Neural crest cell (in vitro differentiated cells): ENCODE measurements at places on chromosomes 3 and 15. TPM values are rescaled to one million over a fixed set of nuclear protein-coding genes. Genes with fewer than 3 reads are reported as not detected.
A peak's percentile ranks its signal among the peaks of the same experiment; 100 is the strongest.

TEX55 gene
- total RNA-seq: not detected in 2 replicates

GRAMD1C gene
- total RNA-seq: 1.6 and 2.4 TPM in 2 replicates

HAUS2 gene
- total RNA-seq: 34.7 and 36.5 TPM in 2 replicates

SCN11A gene
- total RNA-seq: 0.48 and 0.63 TPM in 2 replicates

CHRM5 gene
- not detected in 2 replicates for total RNA-seq

STIMATE gene
- 20.3 and 21.3 TPM in 2 replicates for total RNA-seq

SOX14 gene
- total RNA-seq: 0.18 and 0.37 TPM in 2 replicates

TMEM158 gene
- total RNA-seq: 10.6 and 10.7 TPM in 2 replicates

CCDC33 gene
- 15.1 and 15.6 TPM in 2 replicates for total RNA-seq

RARRES1 gene
- 1.4 and 2.5 TPM in 2 replicates for total RNA-seq

ZNF860 gene
- 0.27 and 0.56 TPM in 2 replicates for total RNA-seq

CYP1A2 gene
- not detected in 2 replicates for total RNA-seq

GP5 gene
- total RNA-seq: 0.09 TPM in 1 of 2 replicates, not detected in the other

DNA sequence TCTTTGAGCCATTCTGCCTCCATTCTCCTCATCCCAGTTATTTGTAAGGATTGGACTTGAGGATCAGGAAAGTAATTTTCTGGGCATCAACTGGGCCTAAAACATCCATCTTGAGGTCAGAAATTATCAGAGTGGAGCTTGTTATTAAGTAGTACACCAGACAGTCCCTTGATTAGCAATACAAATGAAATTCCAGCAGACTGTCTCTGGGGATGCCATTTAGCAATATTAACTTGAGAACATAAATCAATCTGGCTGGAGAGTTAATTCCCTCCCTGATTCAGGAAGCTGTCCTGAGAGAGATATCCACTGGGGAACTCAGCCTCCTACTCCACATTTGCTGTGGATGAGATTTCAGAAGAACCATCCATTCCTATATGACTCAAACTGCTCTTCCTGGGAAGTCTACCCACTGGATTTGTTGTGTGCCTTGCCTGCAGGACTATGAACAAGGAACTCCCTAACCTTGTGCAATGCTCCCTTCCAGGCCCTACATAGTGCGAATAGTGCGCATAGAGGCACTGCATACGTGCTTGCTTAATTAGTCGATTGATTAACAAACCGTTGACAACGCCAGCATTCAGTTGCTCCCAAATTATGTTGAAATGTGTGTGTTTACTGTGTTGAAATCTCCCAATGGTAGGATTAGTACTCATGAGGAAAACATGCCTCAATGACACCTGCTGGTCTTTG lies 36.1 kb upstream of the MTMR14 start:
- DNase-seq: no peak
- H3K27ac ChIP-seq: no peak overlapping the region
- H3K4me1 ChIP-seq: no peaks in the 10 kb centered on the region
- no peak overlapping the region for H3K4me3 ChIP-seq

- no peak for DNase-seq
- H3K36me3 ChIP-seq: peaks cover 15% of the 10 kb centered on the region
- no peaks in the 10 kb centered on the region for H3K4me1 ChIP-seq
- H3K4me3 ChIP-seq: no peak overlapping the region
Observed at GRCh38 chr3:179694731-179695130, 41.9 kb downstream of the USP13 start.

DNA sequence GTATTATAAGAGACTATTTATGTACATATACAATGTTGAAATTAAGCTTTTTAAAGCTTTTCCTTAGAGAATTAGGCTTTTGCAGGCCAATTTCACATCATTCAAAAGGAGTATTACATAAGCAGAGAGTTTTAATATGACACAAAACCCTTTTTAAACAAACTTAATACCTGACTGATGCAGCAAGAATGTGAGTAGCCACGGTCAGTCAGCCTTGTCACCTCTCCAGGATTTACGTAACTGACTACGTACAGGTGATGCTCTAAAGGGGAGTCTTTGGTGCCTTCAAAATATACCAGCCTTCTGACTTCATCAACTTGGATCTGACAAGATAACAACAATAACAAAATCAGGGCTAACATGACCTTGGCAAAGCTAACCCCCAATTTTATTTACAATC lies 44.2 kb upstream of the IGDCC4 start:
- no peak overlapping the region for H3K4me3 ChIP-seq
- no peak overlapping the region for H3K27ac ChIP-seq
- DNase-seq: no peak
- H3K4me1 ChIP-seq: no peaks in the 10 kb centered on the region

DNA sequence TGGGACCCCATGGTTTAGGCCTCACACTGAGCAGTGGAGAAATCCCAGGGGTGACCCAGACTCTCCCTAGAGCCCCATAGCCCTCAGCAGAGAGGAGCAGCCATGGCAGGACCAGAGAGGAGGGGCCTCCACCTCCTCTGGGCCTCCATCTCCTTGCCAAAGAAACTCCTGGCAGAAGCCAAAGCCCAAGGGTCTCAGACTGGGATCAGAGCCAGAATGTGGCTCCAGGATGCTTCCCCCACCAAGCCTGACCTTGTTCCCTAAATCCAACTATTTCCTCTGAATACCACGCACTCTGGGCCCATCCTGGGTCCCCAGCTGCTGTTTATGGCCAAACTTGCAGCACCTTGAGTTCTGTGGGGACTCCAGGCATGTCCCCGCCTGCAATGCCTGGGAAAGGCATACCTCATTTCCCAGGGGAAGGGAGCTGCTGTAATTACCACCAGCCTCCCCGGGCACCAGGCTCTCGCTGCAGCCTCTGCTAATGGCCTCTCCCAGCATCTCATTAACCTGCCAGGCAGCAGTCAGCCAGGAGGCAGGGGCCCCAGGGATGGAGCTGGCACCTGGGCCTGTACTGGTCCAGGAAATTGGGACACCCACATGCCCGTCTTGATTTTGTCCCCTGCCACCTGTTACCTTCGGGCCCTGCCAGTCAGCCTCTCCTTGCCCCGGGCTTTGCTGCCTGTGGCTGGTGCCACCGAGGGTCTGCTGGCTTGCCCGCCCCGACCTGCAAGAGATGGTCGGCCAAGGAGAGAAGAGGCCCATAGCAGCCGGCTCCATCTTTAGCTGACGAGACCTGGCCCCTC lies 4.6 kb downstream of the CCDC9B start:
- H3K27me3 ChIP-seq: no peaks in the 10 kb centered on the region
- peaks cover 19% of the 10 kb centered on the region for H3K4me1 ChIP-seq
- no peak for DNase-seq
- H3K27ac ChIP-seq: peak overlapping the region; percentile 50
- H3K36me3 ChIP-seq: no peaks in the 10 kb centered on the region

- H3K36me3 ChIP-seq: peaks cover 17% of the 10 kb centered on the region
- no peak for DNase-seq
- no peak overlapping the region for H3K4me3 ChIP-seq
- H3K27ac ChIP-seq: peak overlapping the region; percentile 51
- H3K27me3 ChIP-seq: no peaks in the 10 kb centered on the region
Observed at GRCh38 chr3:134352031-134352671, 22.1 kb downstream of the AMOTL2 start.

DNA sequence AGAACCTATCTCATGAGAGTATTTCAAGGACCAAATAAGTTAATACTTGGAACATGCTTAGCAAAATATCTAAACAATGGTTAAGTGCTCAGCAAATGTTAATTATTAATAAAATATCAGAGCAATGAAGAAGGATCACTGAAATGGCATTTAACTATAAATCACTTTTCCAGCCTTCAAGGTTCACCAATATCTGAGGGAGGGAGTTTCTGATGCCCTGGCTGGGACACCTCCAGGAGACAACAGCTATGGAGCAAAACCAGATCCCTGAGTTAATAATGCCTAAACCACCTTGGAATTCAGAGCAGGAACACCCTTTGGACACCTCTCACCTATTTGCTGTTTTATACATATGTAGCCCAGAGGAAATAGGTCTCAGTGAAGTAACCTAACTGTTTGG lies 6.4 kb upstream of the FAM174B start:
- H3K4me3 ChIP-seq: no peak overlapping the region
- peaks cover 3% of the 10 kb centered on the region for H3K27me3 ChIP-seq
- H3K4me1 ChIP-seq: peaks cover 13% of the 10 kb centered on the region
- no peak for DNase-seq

GRCh38 chr3:48612309-48612708 lies 2.9 kb upstream of the UQCRC1 start:
- peaks cover 9% of the 10 kb centered on the region for H3K36me3 ChIP-seq
- H3K4me1 ChIP-seq: peaks cover 20% of the 10 kb centered on the region
- H3K4me3 ChIP-seq: peak overlapping the region; percentile 68
- DNase-seq: no peak

- H3K4me1 ChIP-seq: no peaks in the 10 kb centered on the region
- peaks cover 2% of the 10 kb centered on the region for H3K36me3 ChIP-seq
- H3K27ac ChIP-seq: no peak overlapping the region
- DNase-seq: no peak
- H3K4me3 ChIP-seq: no peak overlapping the region
Observed at GRCh38 chr3:29083081-29083480, 197.8 kb upstream of the RBMS3 start.

DNA sequence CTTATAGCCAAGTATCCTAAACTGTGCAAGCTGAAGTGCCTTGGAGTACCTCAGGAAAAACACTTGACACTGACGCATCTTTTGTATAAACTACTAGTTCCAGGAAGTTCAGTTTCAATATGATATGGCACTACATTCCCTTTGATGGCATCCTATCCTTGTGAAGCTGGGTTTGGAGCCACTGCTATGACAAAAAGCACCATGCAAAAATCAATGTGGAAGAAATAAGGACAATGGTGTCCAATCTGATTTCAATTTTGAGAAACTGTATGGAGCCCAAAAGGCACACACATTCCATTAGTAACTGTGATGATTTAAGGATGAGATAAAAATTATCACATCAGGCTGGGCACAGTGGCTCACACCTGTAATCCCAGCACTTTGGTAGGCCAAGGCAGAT lies 5.6 kb downstream of the RPS27L start:
- peaks cover 27% of the 10 kb centered on the region for H3K4me1 ChIP-seq
- DNase-seq: no peak
- H3K27me3 ChIP-seq: no peaks in the 10 kb centered on the region
- H3K27ac ChIP-seq: no peak overlapping the region

DNA sequence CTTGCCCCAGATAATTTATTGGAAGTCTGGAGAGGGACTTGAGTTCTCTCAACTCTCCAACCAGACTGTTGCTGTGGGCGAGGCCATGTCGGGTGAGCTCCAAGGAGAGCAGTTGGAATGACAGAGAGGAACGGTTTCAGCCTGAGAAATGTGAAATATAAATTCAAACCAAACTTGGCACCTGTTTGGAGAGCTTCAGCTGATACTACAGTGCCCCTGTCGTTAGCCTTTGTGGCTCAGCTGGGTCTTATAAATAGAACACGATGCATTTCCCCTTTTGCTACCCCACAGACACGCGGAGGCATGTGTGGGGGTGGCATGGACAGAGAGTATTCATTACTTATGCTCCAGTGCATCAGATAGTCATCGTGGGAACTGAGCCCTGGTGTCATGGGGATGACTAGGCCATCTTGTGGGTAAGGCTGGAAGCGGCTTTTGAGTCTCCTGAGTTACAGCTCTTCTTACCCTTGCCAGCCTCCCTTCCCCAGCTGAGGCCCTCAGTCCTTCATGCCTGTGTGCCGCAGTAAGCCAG lies 15.6 kb downstream of the SMAD3 start:
- peaks cover 11% of the 10 kb centered on the region for H3K36me3 ChIP-seq
- H3K4me1 ChIP-seq: peaks cover 43% of the 10 kb centered on the region

- no peak for DNase-seq
- H3K27me3 ChIP-seq: peaks cover 3% of the 10 kb centered on the region
- H3K27ac ChIP-seq: no peak overlapping the region
- no peaks in the 10 kb centered on the region for H3K36me3 ChIP-seq
Observed at GRCh38 chr3:87333393-87333892, 57.1 kb upstream of the POU1F1 start.

DNA sequence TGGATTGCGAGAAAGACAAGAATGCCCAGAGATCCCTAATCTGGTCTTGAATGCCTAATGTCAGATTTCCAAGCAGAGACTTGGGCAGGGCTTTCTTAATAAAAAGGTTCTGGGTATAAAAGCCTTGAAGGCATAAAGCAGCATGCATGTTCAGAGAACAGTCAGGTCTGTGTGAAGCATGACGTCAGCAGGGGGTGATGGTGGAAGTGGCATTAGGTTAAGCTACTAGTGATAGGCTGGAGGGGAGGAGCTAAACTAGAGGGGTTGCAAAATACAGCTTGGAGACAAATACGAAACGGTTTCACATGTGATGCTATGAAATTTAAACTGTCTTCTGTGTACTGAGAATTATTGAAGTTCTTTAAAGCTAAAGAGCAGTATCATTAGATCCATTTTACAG lies 125.6 kb downstream of the VPS8 start:
- peaks cover 8% of the 10 kb centered on the region for H3K4me1 ChIP-seq
- no peaks in the 10 kb centered on the region for H3K27me3 ChIP-seq
- H3K27ac ChIP-seq: peak overlapping the region; percentile 21

GRCh38 chr3:57038466-57039164 lies 21.8 kb upstream of the SPATA12 start:
- no peak overlapping the region for H3K4me3 ChIP-seq
- H3K4me1 ChIP-seq: no peaks in the 10 kb centered on the region
- DNase-seq: no peak
- H3K27ac ChIP-seq: no peak overlapping the region

DNA sequence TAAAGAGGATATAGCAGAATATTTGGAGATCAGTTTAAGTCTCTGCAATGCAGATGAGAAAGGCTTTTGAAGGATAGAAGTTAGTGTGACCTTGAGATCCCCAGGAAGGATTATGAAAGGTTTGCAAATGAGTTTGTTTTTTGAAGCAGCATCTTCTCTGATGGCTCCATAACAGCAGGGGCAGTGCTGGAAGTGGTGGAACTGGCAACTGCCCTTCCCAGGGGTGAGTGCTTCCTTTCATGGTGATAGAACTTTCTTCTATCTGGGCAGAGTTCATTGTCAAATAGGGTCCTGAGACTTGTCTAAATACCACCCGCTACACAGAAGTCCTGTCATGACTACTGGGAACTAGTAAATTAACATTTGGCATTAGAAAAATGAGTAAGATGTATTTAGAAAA lies 314.2 kb upstream of the MCTP2 start:
- H3K27ac ChIP-seq: no peak overlapping the region
- no peak for DNase-seq
- H3K4me1 ChIP-seq: peaks cover 20% of the 10 kb centered on the region
- H3K4me3 ChIP-seq: no peak overlapping the region

- DNase-seq: no peak
- peaks cover under 1% of the 10 kb centered on the region for H3K27me3 ChIP-seq
Observed at GRCh38 chr3:129421988-129422745, 6.3 kb downstream of the EFCAB12 start.

GRCh38 chr3:144502402-144502801 lies 530.8 kb downstream of the DIPK2A start:
- DNase-seq: no peak
- H3K4me1 ChIP-seq: no peaks in the 10 kb centered on the region
- no peaks in the 10 kb centered on the region for H3K27me3 ChIP-seq
- H3K36me3 ChIP-seq: no peaks in the 10 kb centered on the region
- H3K4me3 ChIP-seq: no peak overlapping the region

- no peaks in the 10 kb centered on the region for H3K36me3 ChIP-seq
- H3K4me3 ChIP-seq: no peak overlapping the region
- H3K4me1 ChIP-seq: peaks cover 24% of the 10 kb centered on the region
- no peaks in the 10 kb centered on the region for H3K27me3 ChIP-seq
- DNase-seq: no peak
Observed at GRCh38 chr3:109921509-109921908, 584.2 kb upstream of the DPPA4 start.
